ENCODE measurements at places on chromosomes 4 and X.

GRCh38 chrX:10098270-10098713 lies 58.5 kb upstream of the CLCN4 start:
- DNase-seq, result no peak

DNA sequence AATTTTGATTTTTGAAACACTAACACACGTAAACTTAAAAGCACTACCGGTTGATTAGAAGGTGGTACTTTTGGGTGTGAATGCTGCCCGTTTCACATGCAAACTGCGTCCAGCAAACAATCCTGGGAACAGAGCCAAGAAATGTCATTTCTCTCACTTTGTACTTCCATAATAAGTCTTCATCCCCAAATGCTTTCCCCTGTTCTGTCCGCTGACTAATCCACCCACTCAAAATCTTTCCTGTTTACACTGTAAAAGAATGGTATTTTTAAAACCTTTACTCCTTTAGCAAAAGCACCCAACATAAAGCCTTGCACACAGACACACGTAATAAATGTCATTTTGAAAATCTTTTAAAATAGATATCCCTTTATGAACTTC lies 39.1 kb upstream of the PDLIM5 start:
- DNase-seq, result no peak

DNA sequence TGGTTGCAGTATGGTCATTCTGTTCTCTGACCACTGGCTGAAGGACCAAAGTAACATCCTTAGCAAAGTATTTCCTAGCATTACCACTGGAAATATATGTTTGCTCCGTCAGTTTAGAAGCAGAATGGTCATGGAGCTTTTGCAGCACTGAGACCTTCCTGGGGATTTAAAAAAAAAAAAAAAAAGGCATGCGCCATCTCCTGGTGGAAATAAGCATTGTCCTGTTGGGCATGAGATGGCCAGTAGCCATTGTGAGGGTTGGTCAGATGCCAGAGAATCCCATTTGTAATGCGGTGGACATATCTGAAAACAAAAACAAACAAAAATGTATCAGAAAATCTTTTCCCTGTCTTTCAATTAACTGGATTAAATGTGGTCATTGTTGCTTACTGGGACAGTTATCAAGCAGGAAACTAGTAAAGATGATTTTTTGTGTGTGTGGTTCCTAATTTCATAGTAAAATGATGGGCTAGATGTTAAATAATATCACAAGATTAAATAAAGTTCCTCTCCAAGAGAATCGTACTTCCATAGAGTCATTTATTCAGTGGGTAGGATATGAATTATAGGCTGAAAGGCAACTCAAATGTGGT lies 139.6 kb downstream of the SOWAHB start:
- no peak for DNase-seq

DNA sequence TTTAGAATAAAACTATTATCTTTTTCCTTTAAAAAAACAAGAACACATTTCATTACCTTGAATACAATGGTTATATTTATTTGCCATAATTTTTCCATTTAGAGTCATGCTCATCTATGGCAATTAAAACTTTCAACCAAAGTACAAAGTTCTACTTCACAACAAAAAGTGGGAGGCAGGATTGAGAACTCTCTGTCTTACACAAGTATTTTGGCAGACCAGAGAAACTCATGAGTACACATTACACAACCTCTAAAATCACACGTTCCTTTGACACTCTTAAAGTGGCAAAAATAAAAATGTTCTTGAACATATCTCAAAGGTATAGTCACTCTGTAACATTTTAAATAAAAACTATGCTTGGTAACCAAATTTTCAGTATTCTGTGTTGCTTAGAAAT lies 213.4 kb downstream of the IL15 start:
- no peak for DNase-seq

DNA sequence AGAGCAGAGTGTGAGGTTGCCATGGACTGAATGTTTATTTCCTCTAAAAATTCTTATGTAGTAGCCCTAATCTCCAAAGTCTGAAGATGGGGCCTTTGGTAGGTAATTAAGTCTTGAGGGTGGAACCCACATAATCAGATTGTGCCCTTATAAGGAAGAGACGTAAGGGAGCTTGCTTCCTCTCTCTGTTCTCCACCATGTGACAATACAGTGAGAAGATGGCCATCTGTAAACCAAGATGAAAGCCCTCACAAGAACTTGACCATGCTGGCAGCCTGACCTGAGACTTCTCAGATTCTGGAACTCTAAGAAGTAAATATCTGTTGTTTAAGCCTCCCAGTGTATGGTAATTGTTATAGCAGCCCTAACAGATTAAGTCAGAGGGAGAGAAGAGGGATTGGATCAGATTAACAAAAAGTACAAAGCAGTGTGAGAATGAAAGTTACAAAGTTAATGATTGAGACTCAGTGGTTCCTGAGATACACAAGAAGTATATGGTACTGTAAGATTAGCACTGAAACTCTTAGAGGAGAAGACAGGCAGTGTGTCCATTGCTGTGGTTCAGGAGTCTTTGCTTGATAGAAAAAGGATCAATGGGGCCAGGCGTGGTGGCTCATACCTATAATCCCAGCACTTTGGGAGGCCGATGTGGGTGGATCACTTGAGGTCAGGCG lies 82.5 kb upstream of the GC start:
- DNase-seq, result no peak

GRCh38 chr4:112519689-112520597 lies 4.0 kb upstream of the NEUROG2 start:
- DNase-seq, result no peak

DNA sequence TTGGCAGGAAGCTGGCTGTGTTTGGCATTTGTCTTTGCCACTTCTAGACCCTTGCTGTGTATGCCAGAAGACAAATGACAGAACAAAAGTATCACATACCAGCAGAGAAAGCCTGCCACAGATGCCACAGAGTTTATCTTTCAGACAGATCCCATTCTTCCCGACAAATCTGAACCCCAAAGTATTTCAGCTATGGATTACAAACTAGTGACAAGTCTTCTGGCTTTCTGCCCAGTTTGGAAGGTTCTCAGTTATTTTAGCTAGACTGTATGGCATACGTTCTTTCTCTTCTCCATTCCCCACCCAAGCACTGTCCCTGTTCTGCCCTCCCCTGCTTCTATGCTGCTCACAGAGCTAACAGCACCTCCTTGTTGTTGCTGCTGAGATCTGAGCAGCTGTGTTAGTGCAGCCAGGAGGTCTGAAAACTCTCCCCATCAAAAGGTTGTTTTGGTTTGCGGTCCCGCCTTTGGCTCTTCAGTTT lies 236.7 kb downstream of the FRAS1 start:
- no peak for DNase-seq

GRCh38 chr4:163764569-163764968 lies 270.1 kb downstream of the TMA16 start:
- DNase-seq, result no peak

Measured in activated CD8-positive, alpha-beta memory T cell treated with anti-CD3 and anti-CD28 coated beads for 48 hours (primary cell).